ENCODE measurements at places on chromosomes 16 and 17.
A peak's percentile ranks its signal among the peaks of the same experiment; 100 is the strongest.

DNA sequence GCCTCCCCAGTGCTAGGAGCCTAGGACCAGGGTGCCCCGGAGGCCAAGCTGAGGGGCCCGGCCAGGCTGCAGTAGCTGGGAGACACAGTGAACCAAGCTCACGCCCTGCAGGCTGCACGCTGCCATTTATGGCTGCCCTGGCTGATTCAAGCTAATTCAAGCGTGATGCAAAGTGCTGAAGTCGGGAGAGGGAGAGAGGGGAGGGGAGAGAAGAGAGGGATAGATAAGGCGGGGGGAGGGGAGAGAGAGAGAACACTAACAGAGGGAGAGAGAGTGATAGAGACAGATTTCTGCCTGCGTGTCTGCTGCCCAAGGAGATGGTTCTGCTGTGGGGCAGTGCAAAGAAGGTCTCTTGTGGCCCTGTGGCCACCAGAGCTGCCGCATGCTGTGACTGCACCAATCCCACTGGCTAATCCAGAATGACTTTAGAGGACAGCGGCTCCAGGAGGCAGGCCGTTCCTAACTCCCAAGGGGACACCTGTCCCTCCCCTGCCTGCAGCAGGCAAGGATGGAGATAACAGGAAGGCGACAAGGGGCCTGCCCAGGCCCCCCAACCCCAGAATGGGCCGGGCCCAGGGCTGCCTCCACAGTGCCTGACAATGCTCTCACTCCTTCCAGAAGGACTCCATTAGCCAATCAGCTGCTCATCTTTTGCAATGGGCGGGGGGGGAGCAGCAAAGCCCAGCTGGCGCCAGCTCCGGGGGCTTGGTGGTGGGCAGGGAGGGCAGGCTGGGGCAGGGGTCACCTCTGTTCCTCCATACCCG, 12.9 kb downstream of the MXRA7 start:
- peak; percentile 72 for DNase-seq

GRCh38 chr17:7987112-7987893, 15.1 kb upstream of the GUCY2D start:
- peak; percentile 51 for DNase-seq

DNA sequence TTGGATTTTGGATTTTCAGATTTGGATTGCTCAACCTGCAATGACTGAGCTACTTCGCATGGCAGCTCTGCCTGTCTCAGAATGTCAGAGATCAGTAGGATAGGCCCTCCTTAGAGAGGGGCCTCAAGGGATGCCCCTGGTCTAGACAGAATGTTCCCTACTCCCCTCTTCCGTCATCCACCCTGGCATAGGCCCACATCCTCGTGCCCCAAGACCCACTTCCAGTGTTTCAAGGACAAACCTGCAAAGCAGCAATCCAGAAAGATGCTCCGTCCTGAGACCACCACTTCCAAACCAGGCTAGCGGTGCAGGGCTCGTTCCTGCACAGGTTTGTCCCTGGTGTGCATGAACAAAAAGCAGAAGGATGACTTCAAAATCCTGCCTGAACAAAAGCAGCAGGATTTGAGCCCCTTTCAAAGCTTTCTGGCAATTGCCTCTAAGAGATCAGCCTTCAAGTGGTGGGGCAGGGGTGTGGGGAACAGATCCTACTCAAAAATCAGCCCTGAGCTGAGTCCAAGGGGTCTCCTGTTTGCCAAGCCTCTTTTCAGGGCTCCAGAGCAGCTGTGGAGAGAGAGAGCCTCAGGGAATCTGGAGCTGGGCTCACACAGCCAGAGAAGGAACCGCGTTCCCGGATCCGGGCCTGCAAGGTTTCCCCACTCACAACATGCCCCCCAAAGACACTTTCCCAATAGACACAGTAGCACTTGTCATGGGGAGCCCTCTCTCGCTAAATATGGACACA, 121.1 kb downstream of the SOCS1 start:
- no peak for DNase-seq

- DNase-seq, result no peak
Measured at GRCh38 chr16:55839115-55839514, 6.2 kb upstream of the CES1 start.

Data from fibroblast of lung (primary cell).